ENCODE measurements at places on chromosomes 7 and 10.

- no peak for DNase-seq
Measured at GRCh38 chr10:79376078-79376628, 28.9 kb downstream of the PPIF start.

DNA sequence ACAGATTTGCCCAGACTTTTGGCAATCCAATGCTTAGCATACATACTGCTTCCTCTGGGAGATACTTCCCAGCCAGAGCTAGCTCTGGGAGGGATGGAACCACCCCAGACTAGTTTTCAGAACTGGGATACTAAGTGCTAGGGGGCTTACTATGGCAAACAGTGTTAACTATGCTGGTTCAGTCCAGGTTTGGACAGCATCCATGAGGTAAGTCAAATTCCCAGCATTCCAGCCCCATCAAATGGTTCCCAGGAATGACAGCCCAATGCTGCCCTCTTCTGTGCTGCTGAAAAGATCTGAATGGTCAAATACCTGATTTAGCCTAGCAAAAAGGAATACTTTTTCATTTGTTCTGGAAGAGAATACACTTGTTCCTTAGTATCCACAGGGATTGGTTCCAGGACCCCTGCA lies 141.7 kb upstream of the CCDC6 start:
- no peak for DNase-seq

DNA sequence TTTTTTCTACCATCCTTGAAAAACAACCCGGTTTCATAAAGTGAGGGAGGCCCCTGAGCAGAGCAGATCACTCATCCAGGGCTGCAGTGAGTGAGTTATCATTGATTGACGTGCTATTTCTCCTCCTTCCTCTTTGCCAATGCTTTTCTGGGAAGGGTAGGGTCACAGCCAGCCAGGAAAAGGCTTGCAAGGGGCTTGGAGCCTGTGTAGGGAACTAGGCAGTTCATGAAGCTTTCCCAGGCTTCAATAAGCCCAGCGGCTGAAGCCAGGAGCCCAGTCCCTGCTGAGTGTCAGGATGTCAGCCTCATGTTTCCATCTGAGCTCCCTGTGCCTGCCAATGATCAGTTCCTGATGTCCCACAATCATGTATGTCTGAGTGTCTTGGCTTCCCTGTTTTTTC lies 584.7 kb downstream of the GALNT17 start:
- DNase-seq = no peak

- DNase-seq = no peak
Measured at GRCh38 chr10:132253092-132253687, 54.6 kb downstream of the STK32C start.

DNA sequence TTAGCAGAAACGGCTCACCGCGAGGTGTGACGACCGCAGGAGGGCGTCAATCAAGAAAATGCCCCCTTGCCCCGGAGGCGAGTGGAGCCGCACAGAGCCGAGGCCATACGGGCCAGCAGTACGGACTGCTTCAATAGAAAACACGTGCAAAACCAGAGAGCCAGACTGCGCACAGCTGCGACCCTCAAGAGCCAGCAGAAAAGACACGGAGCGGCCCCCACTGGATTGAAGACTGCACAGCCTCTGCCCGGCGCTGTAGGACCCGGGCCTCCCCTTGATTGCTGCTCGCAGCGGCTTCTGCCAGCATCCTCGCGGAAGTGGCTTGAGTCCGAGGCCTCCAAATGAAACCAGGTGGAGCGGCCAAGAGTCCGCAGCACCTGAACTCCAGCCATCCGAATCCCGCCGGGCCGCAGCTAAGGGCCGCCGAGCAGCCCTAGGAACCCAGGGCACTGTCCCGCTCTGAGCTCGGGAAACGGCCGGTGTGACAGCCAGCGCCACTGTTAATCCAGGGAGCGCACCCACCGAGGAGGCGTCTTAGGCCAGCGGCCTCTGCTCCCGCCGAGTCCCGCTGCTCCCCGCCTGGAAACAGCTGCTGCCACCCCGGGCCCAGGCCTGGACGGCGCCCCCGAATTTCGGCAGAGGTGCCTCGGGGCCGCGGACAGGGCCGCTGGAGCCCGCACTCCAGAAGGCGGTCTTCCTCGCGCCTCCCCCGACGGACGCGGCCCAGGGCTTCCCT lies 660 bp upstream of the HHEX start:
- DNase-seq = no peak

- no peak for DNase-seq
Measured at GRCh38 chr10:38094927-38095574, 914 bp downstream of the ZNF37A start.

DNA sequence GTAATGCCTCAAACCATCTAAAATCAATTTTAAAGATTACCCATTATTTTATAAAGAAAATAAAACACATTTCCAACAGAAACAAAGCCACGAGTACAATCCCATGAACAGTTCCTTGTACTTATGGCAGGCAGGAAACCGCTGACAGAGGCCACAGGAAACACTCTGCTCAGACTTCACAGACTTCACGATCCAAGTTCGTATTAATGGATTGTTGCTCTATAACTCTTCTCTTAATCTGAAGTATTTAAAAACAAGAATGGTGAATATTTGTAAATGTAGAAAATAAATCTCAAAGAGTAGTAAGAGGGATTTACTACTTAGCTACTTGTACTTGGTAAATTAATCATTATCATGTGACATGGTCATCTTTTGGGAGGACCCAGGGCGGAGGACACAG lies 78.3 kb downstream of the SNX10 start:
- DNase-seq = no peak

DNA sequence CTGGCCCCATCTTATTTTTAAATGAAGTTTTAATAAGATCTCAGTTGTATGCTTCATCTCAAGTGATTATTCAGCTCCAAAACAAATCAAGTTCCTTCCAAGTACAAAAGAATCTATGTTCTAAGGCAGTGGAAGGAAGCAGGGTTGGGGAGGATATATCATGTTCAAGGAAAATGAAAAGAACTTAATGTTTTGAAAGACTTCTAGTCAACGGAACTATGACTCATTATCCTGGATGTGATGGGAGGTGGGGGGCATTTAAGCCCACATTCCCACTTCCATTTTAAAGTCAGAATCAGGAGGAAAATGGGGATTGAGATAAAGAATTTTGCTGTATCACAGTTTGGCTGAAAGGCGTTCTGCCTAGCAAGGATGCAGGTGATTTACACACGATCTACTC lies 59.4 kb downstream of the FANK1 start:
- no peak for DNase-seq

GRCh38 chr10:21944727-21945386 lies 58.7 kb downstream of the DNAJC1 start:
- no peak for DNase-seq

DNA sequence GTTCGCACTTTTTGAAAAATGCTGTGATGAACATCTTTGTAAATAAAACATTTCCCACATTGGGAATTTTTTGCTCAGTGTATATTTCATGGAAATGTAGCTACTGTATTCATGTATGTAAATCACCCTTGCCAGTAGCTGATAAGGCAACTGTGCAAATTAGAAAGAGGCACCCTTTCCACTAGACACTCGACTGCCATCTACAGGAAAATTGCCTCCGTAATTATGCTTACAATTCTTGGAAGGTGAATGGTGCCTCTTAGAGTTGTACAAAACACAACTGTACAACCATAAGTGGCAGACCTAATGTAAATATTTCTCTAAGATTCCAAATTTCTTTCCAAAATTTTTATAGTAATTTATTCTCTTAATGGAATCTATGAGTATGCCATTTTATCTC lies 491.7 kb downstream of the CCSER2 start:
- no peak for DNase-seq

- DNase-seq = no peak
Measured at GRCh38 chr10:47340608-47341170, 7.5 kb upstream of the RBP3 start.

GRCh38 chr7:7478569-7478968 lies 57.1 kb downstream of the COL28A1 start:
- DNase-seq = no peak

DNA sequence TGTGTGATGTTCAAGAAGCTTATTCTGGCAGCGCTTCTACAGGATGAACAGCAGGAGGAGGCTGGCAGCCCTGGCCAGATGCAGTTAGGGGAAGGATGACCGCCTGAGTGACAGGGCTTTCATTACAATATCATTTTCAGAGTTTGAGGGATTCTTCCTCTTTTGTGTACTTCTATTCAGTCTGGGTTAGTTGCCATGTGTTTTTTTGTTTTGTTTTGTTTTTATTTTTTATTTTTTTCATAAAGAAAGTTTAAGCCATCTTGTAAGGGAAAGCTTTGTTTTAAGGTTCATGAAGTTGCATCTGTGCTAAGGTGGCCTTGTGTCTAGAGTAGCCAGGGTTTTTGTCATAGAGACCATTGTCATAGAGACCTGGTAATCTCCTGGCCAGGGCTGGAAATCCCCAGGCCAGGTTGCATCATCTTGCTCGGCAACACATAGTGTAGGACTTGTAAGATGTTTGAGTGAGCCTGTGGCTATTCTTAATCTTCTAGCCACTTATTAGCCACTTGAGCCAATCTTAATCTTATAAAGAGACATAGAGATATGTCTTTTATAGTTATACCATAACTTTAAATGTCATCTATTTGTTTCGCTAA lies 230.5 kb upstream of the TMEM229A start:
- no peak for DNase-seq

DNA sequence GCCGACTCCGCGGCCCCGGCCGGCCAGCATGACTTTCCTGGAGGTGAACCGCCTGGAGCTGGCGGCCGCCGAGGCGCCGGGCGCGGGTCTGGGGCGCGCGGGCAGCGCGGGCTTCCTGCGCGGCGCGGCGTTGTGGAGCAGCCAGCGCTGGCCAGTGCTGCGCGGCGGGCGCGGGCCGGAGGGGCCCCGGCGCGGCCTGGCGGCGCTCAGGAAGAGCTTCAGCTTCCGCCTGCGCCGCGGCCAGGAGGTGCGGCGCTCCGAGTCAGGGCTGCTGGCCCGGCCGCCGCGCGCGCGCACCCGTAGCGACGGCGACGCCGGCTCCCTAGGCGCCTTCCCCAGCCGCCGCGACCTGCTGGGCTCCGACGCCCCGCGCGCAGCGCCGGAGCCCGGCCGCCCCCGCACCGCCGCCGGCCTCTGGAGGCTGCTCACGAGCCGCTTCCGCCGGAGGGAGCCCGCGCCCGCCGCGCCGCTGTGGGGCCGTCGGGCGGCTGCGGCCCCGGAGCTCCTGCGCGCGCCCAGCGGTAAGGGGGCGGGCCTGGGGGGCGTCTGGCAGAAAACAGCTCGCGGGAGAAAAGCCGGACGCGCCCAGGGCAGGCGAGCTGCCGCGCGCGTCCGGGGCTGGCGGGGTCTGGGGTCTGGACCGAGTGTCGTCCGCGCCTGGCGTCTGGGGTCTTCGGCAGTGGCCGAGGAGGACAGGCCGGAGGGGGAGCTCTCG lies 29.0 kb downstream of the AGAP3 start:
- DNase-seq = no peak

DNA sequence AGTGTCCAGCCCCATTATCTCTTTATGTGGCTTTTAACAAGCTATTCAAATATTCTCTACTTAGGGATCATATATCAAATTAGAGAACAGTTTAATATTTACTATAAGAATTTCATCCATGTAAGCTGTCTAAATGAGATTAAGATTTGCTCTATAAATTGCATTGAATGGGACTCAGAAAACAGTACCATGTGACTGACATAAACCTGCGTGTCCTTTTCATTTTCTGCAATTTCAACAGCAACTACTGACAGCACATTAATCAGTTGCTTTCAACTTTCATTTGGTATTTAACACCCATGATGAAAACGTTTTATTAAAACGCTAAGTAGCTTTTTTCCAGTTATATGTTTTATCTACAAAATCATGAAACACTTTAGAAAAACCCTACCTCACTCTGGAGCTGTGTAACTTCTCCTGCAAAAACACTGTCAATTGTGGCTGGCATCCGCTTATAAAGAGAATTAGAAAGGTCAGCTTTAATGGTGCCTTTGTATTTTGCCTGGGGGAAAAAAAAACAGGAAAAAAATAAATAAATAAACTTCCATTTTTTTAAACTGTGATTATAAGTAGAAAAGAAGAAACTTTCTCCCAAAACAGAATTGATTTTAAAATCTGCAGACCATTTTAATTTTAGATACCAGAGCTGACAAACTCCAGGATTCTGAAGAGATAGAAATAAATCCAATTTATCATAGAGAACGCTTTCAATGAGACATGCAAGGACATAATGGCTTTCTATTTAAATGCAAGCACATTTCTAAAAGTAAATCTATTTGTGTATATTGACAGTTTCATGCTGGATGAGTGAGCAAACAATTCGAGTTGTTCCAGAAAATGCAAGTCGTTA lies 9.2 kb downstream of the NEBL start:
- DNase-seq = no peak

GRCh38 chr10:86193841-86194240 lies 172.8 kb downstream of the GRID1 start:
- DNase-seq = no peak

GRCh38 chr10:93061594-93062513 lies 1.3 kb downstream of the CYP26C1 start:
- DNase-seq = no peak

GRCh38 chr10:88728107-88728763 lies 22.2 kb downstream of the LIPK start:
- no peak for DNase-seq

DNA sequence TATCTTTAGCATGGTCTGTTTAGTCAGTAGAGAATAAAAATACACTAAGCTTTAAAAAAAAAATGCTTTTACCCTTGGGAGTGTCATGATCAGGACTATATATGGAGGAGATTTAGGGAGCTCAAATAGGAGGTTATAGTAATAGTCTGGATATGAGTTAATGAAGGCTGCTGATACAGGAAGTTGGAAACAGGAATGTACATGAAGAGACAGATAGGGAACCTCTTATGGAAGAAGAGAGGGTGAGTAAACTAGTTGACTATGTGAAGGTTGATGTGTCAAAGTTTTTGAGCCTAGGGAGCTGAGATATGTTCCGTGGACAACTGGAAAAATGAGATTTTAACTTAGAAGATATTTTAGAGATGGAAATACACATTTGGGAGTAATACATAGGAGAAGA lies 472.0 kb upstream of the FZD8 start:
- DNase-seq = no peak

- DNase-seq = no peak
Measured at GRCh38 chr10:131249955-131250344, 61.6 kb downstream of the TCERG1L start.

- no peak for DNase-seq
Measured at GRCh38 chr7:785416-785815, 46.9 kb upstream of the SUN1 start.

GRCh38 chr7:36037121-36037662 lies 115.9 kb upstream of the EEPD1 start:
- DNase-seq = peak; percentile 46

DNA sequence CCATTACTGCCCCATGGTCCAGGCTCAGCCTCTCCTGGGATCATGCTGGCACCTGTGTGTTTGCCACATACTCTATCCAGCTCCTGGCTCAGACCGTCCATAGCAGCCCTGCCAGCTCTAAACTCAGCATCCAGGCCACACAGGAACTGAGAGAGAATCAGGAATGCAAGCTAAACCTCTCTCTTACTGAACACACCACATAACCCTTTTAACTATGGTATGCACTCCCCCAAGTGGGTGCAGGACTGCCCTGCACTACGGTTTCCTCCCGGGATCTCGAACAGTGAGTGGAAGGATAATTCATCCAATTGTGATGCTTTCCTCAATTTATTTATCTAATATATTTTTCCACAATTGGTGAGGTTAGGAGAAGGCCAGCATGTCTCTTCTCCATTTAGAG lies 17.1 kb upstream of the ZNF800 start:
- no peak for DNase-seq
